ENCODE measurements at places on chromosomes 6 and 20. TPM values are rescaled to one million over a fixed set of nuclear protein-coding genes. Genes with fewer than 3 reads are reported as not detected.

POLR3F gene
- total RNA-seq = 13.7 TPM

FAXC gene
- total RNA-seq = 0.54 TPM

PDE7B gene
- 23.9 TPM for total RNA-seq

SAMD5 gene
- 0.09 TPM for total RNA-seq

Data from fibroblast of the aortic adventitia (primary cell).